Fibroblast of gingiva (primary cell): ENCODE measurements at places on chromosomes 11 and 22.
A peak's percentile ranks its signal among the peaks of the same experiment; 100 is the strongest.

DNA sequence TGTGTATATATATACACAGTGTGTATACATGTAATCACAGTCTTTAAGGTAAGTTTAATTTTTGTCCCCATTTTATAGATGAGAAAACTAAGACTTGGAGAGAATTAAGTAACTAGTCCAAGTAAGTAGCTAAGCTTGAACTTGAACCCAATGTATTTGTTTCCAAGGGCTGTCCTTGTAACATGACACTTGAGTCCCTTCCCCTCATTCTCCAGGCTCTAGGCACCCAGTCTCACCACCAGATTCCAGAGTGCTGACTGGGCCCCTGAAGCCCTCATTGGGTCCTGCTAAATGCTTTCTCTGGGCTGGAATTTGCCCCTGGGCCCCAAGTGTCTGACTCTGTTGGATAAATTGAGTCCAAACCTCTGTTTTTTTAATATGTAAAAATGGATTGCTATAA is 45.5 kb downstream of the ADM start:
- DNase-seq, result peak; percentile 66

DNA sequence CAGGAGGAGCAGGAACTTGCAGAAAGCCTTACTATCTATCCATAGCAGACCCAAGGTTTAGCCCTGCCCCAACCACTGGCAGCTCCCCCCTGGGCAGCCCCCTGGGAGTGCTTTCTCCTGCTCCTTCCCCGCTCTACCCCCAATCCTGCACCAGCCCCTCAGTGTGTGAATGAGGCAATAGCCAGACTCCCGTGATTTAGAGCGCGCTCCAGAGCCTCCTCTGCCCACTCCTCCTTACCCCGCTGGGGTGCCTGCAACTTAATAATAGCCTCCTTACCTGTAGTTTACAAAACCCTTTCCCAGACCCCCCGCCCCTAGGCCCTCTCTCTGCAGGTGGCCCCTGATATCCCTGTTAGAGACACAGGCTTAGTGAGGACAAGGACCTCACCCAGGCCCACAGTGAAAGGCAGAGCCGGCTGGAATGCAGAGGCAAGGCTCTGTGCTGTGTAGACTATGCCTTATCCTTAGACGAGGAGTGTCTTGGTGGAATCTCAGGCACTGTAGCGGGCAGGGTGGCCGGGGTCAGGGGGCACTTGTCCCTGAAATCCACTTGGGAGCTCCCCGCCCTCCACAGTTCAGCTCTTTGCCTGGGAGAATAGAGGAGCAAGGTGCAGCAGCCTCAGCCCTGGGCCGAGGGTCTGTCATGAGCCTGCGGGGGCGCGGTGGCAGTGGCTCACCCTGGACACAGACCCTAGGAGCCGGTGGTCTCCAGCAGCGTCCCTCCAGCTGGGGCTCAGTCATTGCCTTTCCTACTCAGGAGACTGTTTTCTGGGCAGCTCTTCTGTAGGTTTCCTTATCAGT is 4.3 kb upstream of the CARNS1 start:
- no peak for DNase-seq

GRCh38 chr11:129947474-129947873 is 52.1 kb upstream of the NFRKB start:
- no peak for DNase-seq

GRCh38 chr11:45930951-45931570 is 8.6 kb downstream of the LARGE2 start:
- DNase-seq, result no peak
